ENCODE measurements at places on chromosomes 5 and 9. TPM values are rescaled to one million over a fixed set of nuclear protein-coding genes. Genes with fewer than 3 reads are reported as not detected.

GRCh38 chr5:76696251-76696650 lies 19.7 kb upstream of the F2R start:
- DNase-seq: no peak

Gene TEX10
- 19.4 TPM for total RNA-seq

GRCh38 chr9:105658351-105658750 lies 3.9 kb upstream of the TAL2 start:
- DNase-seq: no peak

- no peak for DNase-seq
Observed at GRCh38 chr5:2727550-2727949, 23.9 kb downstream of the IRX2 start.

Data from PC-3 (cell line).